ENCODE measurements at places on chromosomes 2 and 18.

- no peak for DNase-seq
Observed at GRCh38 chr2:26309921-26310320, 36.0 kb upstream of the SELENOI start.

DNA sequence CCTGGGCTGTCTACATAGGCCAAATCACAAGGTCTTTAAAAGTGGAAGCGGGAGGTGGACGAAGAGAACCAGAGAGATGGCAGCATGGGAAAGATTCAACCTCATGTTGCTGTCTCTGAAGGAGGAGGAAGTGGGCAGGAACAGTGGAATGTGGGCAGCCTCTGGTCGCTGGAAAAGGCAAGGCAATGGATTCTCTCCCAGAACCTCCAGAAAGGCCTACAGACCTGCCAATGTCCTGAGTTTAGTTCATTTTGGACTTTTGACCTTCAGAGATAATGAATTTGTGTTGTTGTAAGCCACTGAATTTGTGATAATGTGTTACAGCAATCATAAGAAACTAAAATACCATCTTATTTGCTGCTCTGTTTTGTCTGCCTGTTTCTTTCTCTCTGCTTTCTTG is 122.5 kb downstream of the RNF152 start:
- no peak for DNase-seq

DNA sequence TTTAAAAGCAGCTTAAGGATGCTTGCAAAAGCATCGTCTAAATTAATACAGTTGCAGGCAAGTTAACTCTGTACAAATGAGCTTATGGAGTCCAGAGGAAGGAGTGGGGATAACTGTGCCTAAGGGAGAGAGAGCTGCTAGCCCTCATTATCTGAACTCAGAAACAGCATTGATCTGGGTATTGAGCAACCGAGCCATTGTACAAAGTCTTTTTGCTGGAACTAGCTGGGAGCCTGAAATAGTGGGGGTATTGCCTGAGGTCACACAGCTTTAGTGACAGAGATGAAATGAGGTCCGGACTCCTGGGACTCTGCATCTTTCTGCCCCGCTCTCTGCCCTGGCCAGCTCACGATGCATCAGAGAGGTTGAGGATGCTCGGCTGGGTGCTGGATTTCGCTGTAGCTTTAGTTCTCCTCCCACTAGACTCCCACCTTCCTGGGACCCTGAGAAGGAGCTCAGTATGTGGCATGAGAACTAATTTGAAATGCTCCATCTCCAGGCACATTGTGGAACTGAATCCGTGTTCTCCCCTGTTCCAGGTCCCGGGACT is 67.5 kb upstream of the ATG16L1 start:
- no peak for DNase-seq

- DNase-seq = no peak
Observed at GRCh38 chr2:42794271-42795046, 2.1 kb upstream of the HAAO start.

- DNase-seq = no peak
Observed at GRCh38 chr2:46989491-46990230, 74.1 kb upstream of the MCFD2 start.

- DNase-seq = no peak
Observed at GRCh38 chr2:54594048-54594447, 129.4 kb upstream of the EML6 start.

GRCh38 chr18:64678048-64678447 is 529.2 kb upstream of the LINC00305 start:
- DNase-seq = no peak

GRCh38 chr18:50679656-50680055 is 119.8 kb downstream of the MAPK4 start:
- no peak for DNase-seq

GRCh38 chr2:134206573-134206972 is 47.3 kb upstream of the MGAT5 start:
- no peak for DNase-seq

DNA sequence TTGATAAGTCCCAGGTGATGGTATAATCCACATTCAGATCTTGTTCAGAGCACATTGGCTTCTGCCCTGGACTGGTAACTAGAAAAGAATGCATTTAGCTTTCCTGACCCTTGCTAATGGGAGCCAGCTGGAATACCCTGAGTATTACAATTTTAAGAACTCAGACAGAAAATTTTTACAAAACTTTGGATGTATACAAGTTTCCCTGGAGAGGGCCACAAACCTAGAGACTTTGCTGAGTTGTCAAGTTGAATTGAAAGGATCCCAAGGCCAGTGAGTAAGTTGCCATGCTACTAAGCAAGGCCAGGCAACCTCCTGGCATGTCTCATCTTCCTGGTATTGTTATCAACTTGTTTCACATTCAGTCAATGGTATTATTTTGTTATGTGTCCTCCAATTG is 20.0 kb upstream of the NABP1 start:
- DNase-seq = no peak

DNA sequence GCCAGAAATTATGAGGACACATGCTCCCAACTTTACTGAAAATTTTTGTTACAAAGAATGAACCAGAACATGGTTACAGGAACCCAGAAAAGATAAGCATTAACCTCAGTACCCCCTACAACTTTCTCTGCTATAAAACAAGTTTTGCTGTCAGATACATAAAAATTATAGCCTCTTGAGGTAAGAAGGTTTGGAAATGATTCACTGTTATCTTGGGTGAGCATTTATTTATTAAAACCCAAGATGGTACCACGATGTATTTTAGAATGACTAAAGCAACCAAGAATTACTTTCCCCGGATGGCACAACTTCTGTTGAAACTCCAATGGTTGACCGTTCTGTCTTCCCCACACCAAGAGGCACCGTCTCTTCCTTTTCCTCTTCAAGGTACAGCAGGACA is 72.9 kb downstream of the RBMS1 start:
- DNase-seq = no peak

GRCh38 chr2:195932-196331 is 67.9 kb downstream of the SH3YL1 start:
- DNase-seq = no peak

Data from stimulated activated naive B cell treated with anti-CD40 and anti-IgM and Interleukin-4, amounts not matched to agents 10 μg/mL and 1 μg/mL and 100 μg/mL, for 72 hours (primary cell).